Dermis microvascular lymphatic vessel endothelial cell (primary cell): ENCODE measurements at places on chromosomes 2 and 18. TPM values are rescaled to one million over a fixed set of nuclear protein-coding genes. Genes with fewer than 3 reads are reported as not detected.

DNA sequence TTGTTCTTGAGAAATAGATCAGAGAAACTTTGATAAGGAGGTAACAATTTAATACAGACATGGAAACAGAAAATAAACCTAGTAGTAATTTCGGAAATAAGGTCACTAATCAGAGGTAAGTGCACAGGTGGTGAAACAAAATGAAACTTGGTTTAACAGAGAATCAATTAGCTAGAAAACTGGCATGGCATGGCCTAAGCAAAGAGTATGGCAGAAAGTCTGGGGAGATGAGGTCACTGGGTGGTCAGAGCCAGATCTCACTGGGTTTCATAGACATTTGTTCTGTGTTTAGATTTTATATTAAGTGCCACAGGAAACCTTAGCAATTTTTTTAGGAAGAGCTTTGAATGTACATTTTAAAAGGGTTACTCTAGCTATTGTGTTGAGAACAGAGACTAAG is 1216.0 kb upstream of the PIK3C3 start:
- DNase-seq, result no peak

DNA sequence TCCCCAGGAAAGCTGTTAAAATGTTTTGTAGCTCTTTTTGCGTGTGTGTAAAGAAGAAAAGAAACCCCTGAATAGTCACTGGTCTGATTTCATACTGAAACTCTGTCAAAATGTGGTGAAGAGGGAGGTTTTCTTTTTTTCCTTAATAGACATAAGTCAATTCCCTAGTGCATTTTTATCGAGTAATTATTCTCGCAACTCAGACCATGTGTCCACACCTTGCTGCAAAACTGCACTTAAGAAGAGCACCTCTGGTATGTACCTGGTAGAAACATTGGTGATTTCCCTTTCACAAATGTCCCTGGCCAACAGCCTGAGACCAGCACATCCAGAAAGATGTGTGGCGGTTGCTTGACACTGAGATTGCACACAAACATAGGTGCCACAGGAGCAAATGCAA is 159.9 kb downstream of the ZNF521 start:
- no peak for DNase-seq

- DNase-seq, result no peak
Measured at GRCh38 chr18:63111671-63112402, 207.7 kb downstream of the BCL2 start.

- DNase-seq, result no peak
Measured at GRCh38 chr2:134861173-134861572, 22.8 kb downstream of the ACMSD start.

- no peak for DNase-seq
Measured at GRCh38 chr2:7020468-7020867, 103.3 kb downstream of the RNF144A start.

GRCh38 chr2:43579275-43579981 is 16.4 kb downstream of the THADA start:
- no peak for DNase-seq

GRCh38 chr2:32484937-32485336 is 128.1 kb downstream of the BIRC6 start:
- peak; percentile 55 for DNase-seq

- DNase-seq, result no peak
Measured at GRCh38 chr2:181367906-181368435, 89.2 kb upstream of the ITGA4 start.

ITGAV gene
- total RNA-seq, result 173 and 201 TPM in 2 replicates

TCF7L1 gene
- 4.2 and 6.2 TPM in 2 replicates for total RNA-seq

MTA3 gene
- total RNA-seq, result 15.8 and 20.2 TPM in 2 replicates

TMEM178A gene
- total RNA-seq, result 0.25 TPM in 1 of 2 replicates, not detected in the other
